Stimulated activated CD8-positive, alpha-beta memory T cell treated with anti-CD3 and anti-CD28 coated beads, Interleukin-4, amount 100 ng/mL, for 1 hour (primary cell): ENCODE measurements at places on chromosomes 2 and 18.

DNA sequence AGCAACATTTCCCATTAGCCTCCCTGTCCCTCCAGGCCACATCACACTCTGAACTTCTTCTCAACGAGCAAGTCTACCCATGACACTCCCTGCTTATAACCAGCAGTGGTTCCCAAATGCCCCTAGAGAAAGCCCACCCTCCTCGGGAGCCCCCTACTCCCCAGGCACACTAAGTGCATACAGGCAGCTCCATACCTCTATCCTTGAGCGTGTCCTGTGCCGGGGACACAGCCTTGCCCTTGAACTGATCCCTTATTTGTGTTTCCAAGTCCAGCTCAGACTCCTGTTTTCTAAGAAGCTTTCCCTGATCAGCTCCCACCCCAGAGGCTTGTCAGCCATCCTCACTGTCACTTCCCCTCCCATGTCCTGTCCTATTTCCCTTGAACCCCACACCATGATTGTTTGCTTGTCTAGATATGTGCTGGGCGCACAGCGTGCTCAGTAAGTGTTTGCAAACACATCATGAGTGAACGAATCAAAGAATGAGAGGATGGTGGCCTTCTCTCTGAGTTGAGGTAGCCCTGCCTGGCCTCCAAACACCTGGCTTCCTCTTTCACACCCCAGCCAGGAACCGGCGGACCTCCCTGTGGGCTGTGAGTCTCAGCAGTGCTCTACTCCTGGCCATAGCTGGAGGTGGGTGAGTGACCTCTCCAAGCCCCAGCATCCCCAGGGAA lies 2.1 kb downstream of the TEX51 start:
- DNase-seq, result no peak

DNA sequence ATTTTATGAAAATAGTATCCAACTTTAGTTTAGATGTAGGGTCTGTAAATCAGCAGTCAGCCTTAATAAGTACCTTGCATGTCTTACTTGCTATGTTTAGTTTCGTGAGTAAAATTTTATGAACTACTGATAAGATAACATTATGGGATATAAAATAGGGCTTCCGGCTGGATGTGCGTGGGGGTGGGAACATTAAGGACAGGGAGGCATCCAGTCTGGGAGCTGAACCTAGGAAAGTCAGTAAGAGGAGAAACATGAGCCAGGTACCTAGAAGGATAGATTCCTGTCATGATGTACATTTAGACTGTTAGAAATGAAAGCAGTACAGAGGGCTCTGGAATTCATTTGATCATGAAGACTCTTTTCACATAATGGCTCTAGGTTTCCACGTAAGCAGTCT lies 12.7 kb upstream of the KCNJ13 start:
- no peak for DNase-seq

- no peak for DNase-seq
Observed at GRCh38 chr18:26301681-26302080, 75.4 kb downstream of the TAF4B start.

- DNase-seq, result no peak
Observed at GRCh38 chr2:134776836-134777235, 58.0 kb upstream of the TMEM163 start.

GRCh38 chr2:75289771-75290170 lies 90.5 kb upstream of the TACR1 start:
- DNase-seq, result no peak

- no peak for DNase-seq
Observed at GRCh38 chr2:66443186-66443978, 8.5 kb downstream of the MEIS1 start.
